Activated CD4-positive, alpha-beta T cell treated with anti-CD3 and anti-CD28 coated beads, Interleukin-2, amount 50 U/mL, for 1 hour (primary cell): ENCODE measurements at places on chromosomes 3 and 15.

DNA sequence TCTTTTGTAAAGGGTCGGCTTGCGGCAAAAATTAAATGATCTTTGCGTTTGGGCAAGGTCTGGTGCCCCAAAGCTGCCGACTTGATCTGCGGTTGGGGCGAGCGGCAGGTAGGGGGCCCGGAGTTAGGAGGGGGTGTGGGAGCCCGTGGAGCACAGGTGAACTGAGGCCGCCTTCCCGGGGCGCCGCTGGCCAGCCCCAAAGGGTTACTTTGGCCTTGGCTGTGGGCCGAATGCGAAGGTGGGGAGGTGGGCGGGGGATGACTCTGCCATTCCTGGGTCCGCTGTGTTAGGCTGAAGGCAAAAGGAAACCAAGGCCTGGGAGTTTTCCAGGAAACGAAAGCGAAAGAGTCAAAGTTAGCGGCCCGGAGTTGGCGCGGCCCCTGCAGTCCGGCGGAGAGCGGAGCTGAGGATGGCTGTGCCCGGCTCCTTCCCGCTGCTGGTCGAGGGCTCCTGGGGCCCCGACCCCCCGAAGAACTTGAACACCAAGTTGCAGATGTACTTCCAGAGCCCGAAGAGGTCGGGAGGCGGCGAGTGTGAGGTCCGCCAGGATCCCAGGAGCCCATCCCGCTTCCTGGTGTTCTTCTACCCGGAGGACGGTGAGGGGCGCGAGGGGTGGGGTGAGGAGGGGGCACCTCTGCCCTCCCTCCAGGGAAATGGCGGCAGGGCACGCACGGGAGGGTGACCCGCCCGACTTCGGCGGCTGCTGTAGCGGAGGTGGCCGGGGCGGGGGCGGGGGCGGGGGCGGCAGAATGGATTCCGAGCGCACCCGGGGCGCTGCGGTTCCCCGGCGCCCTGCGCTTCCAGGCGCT is at the start of gene PARP14:
Gene PARP14, plus strand, starts transcription at position 365 of the 809 bp plus-strand sequence. Its CDS starts 45 bp downstream, at position 410.
- peak; percentile 47 for DNase-seq

DNA sequence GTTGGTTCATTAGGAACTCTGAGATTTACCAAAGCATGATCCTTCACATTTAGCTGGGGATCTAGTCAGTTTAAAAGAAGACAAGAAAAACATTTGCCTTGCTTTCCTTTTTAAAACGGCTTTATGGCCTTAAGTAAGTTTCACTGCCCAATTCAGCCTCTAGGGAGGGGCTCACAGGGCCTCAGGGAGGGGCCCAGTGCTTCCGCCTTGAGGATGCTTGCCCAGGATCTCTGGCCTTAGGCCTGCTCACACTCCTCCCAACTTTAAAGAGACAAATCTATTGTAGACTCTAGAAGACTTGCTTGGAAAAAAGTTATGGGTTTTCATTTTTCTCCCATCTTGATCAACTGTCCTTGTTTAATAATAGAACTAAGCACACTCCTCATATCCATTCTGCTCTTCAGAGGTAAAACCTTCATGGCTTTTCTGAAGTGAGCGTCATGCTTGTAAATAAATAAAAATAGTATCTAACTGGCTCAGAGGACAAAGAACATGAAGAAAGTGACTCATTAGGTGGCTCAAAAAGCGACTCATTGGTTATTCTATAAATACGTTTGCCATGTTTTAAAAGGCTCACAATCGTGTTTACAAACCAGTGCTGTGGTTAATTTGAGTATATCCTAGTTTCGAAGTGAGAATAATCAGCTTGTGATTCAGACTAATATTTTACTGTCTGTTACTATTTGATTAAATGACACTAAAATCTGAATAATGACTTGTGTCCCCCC is 13.7 kb downstream of the PDHB start:
- DNase-seq = no peak

- DNase-seq = no peak
These were observed 21.3 kb upstream of the LRRC58 start for GRCh38 chr3:120370463-120370862.

- DNase-seq = no peak
These were observed 1398.0 kb upstream of the ALCAM start for GRCh38 chr3:103968751-103969150.

DNA sequence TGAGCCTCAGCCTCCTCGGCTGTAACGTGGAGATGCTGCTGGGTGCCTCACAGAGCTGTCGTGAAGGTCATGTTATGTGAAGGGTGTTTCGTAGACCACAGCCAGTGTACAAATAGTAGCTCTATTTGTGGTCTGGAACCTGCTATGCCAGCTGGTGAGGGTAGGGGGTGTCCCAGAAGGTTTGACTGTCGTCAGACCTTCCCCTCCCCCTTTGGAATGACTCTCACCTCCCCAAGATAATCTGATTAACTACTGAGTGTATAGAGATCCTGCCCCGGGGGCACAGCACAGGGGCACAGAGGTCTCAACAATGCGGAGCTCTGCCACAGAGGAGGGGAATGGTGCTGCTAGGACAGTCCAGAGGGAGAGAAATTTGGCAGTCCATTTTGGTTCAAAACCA is 20.5 kb downstream of the FGD5 start:
- DNase-seq = no peak

GRCh38 chr3:186368717-186369116 is 6.7 kb upstream of the DGKG start:
- DNase-seq = no peak

GRCh38 chr3:142945023-142945422 is 18.5 kb downstream of the PAQR9 start:
- no peak for DNase-seq

DNA sequence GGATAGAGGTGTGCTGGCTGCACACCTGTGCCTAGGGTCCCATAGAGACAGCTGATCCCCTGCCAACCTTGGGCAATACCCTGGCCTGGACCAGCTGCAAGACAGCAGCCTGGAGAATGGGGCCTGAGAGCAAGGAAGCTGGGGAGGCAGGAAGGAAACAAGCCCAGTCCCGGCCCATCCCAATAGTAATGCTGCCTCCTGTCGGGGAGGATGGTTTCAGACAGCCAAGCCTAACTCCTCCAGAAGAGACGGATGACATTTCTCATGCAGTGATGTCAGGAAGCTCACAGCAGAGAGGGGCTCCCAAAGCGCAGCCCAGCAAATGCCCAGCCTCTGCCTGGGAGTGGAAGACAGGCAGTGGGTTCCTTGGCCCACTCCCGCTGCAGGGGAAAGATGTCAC is 408.8 kb downstream of the OCA2 start:
- no peak for DNase-seq

- no peak for DNase-seq
These were observed 189.0 kb upstream of the TMC3 start for GRCh38 chr15:81562986-81563385.
